Activated T-helper 17 cell treated with anti-CD3 and anti-CD28 coated beads, Interleukin-2, amount 50 U/mL, for 72 hours (primary cell): ENCODE measurements at places on chromosomes 5 and 9.

GRCh38 chr9:1709347-1709746, 305.8 kb upstream of the SMARCA2 start:
- ATAC-seq, result no peak

DNA sequence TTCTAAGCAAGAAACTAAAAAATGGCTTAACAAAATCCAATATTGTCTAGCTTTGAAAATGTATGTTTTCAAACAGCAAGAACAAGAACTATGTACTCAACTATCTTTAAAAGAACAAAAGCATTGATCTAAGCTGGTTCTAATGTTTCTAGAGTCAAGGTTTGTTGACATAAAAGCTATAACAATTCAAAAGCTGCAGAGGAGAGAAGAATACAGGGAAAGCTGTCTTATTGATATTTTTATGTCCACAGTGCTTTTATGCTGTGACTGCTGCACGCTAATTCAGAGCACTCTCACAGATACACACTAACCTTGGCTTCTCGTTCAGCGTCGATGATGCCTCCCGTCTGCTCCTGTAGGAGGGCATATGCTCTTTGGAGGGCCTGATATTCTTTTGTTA, 129.5 kb upstream of the DPYSL3 start:
- no peak for ATAC-seq

GRCh38 chr9:135877791-135878527, 29.4 kb downstream of the CAMSAP1 start:
- ATAC-seq, result peak; percentile 61

DNA sequence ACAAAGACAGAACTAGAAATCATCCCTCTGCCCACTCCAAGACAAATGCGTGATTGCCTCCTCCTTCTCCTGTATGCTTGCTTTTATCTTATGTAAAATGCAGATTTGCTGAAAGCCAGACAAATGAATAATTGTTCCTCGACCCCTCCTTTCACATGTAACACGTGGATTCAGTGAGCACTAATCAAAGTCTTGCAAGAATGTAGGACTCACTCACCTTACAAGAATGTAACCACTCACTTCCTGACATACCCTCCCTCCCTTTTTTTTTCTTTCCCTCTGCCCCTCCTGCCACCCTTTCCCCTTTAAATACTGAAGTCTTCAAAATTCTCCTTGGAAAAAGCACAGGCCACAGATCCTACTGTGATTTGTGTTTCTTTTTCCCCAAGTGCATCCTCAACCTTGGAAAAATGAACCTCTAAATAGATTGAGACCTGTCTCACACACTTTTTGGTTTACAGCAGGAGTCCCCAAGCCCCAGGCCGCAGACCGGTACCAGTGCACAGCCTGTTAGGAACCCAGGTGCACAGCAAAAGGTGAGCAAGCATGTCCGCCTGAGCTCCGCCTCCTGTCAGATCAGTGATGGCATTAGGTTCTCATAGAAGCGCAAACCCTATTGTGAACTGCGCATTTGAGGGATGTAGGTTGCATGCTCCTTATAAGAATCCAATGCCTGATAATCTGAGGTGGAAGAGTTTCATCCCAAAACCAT, 29.4 kb upstream of the HSD17B3 start:
- ATAC-seq, result no peak

GRCh38 chr5:160339406-160340130, 27.2 kb upstream of the CCNJL start:
- peak; percentile 78 for ATAC-seq

- ATAC-seq, result peak; percentile 36
These were observed 1.2 kb downstream of the JMY start for GRCh38 chr5:79236970-79237739.

- no peak for ATAC-seq
These were observed 1298.3 kb upstream of the WWC1 start for GRCh38 chr5:166992874-166993722.

DNA sequence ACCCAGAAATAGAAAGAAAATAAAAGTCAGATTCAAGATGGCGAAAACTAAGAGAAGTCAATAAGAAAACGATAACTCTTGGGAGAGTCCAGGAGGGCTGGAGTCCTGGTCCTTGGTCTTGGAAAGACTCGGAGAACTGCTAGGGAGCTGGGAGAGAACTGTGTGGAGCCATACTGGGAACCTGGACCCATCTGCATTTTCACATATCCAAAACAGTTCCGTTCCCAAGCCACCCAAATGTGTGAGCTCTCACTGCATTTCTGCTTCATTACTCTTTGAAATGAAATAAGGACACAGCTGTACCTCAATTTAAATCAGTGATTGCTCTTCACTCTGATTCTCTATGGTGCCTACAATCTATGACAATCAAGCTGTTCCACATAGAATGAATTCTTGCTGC, 68.1 kb upstream of the CER1 start:
- ATAC-seq, result no peak
